ENCODE measurements at places on chromosomes 12 and 14.

DNA sequence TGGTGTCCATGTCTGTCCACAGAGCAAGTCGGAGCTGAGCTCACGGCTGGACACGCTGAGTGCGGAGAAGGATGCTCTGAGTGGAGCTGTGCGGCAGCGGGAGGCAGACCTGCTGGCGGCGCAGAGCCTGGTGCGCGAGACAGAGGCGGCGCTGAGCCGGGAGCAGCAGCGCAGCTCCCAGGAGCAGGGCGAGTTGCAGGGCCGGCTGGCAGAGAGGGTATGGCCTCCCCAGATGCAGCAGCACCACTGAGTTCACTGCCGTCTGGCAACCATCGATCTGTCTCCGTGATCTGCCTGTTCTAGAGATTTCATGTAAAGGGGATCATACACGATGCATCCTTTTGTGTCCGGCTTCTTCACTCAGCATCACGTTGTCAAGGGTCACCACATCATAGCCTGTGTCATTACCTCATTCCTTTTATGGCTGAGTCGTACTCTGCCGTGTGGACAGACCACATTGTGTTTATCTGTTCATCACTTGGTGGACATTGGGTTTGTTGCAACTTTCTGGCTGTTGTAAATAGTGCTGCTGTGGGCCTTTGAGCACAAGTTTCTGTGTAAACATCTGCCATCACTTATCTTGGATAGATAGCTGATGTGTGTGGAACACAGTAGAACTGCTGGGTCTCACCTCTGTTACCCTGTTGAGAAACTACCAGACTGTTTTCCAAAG, 21.9 kb downstream of the HIP1R start:
- no peak for DNase-seq

DNA sequence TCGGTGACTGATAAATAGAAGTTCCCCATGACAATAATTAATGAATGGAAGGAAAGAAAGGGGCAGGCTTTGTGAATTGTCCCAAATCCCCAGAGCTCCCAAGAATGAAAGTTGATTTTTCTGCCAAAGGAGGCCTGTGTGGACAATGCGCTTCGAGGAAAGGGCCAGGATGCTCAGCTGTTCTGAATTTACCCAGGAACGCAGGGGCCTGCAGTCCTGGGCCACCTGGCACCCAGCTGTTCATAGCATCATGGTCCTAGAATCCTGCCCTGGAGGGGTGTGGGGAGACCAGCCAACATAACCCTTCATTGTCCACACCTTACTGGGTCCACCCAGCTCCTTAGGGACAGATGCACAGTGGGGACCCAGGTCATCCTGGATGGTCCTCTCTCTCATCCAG, 587.5 kb downstream of the BCL11B start:
- DNase-seq: no peak

GRCh38 chr12:3122841-3123678, 45.9 kb downstream of the TSPAN9 start:
- DNase-seq: no peak

DNA sequence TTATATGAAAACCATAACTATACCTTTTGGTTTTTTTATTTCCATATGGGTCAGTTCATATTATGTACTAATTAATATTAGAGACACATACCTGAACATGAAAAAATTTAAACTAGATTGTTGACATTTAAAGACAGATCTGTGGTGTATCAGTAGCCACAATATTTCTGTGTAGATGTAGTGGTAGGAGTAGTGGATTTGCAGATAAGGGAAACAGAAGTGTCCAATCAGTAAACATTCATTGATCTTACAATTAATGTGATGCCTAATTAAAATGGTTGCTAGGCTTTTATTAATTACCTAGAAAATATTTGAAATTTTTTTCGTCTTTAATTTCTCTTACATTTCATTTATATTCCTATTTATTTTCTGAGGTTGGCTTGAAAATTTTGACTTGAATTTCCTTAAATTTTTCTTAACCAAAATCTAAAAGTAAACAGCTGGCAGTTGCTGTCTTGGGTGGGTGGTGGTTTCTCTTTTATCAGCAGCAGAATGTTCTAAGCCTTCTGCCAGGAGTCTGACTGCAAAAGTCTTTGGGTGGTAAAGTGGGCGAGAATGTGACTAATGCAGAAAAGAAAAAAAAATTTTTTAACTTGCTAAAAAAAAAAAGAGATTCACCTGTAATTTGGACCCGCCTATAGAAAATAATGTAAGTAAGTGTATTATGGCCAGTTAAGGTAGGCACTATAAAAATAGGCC, 2.4 kb downstream of the FGFR1OP2 start:
- no peak for DNase-seq

DNA sequence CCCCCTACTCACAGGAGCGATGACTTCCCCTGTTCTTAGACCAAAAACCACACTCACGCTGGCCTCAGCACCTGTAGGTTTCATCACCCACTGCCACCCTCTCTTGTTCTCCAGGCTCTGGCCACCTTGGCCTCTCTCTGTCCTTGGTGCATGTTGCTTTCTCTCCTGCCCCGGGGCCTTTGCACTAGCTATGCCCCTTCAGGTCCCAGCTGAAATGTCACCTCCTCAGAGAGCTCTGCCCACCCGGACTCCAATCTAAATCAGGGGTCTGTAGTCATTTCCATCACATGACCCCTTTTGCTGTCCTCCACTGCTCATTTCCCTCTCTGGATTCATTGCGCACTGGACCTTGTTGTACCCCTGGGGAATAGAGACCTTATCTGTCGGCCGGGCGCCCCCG, 8.2 kb upstream of the TRPV4 start:
- DNase-seq: no peak

GRCh38 chr14:53786045-53786444, 170.6 kb downstream of the BMP4 start:
- DNase-seq: no peak

GRCh38 chr12:3246253-3246652, 169.1 kb downstream of the TSPAN9 start:
- DNase-seq: no peak

GRCh38 chr12:22118238-22118790, 72.3 kb downstream of the CMAS start:
- no peak for DNase-seq

DNA sequence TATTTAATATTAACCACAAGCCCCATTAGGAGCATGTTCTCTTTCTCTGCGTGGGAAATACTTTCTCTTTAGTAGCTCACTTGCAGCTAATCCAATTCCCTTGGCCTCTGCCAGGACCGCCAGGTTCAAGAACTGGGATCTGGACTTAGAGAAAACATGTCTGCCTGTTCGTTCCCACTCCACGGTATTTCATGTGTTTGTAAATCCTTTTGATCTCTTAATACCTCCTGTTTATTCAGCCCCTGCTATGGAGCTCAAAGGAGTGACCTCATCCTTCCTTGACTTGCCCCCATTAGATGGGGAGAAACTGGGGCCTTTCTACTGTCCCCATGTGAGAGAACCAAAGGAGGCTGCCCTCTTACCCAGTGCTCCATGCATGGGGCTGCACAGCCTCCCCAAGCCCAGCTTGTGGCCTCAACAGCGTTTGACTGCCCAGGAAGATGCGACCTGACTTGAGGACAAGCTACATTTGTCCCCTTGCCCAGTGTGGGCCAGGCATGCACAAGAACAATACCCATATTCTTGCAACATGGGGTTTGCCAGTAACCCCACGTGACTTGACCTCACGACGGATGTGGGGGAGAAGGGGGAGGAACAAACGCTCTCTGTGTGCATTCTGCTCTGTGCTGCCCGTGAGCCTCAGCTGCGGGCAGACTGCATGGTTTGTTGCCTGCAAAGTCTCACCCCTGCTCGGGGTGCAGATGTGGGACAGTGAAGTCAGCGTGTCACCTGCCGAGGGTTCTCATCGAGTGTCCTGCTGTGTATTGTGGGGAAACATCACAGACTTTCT, 30.3 kb downstream of the CD9 start:
- no peak for DNase-seq

Measured in epithelial cell of prostate (primary cell).